NCI-H1930 (cell line): ENCODE measurements at places on chromosomes 3 and 15.

DNA sequence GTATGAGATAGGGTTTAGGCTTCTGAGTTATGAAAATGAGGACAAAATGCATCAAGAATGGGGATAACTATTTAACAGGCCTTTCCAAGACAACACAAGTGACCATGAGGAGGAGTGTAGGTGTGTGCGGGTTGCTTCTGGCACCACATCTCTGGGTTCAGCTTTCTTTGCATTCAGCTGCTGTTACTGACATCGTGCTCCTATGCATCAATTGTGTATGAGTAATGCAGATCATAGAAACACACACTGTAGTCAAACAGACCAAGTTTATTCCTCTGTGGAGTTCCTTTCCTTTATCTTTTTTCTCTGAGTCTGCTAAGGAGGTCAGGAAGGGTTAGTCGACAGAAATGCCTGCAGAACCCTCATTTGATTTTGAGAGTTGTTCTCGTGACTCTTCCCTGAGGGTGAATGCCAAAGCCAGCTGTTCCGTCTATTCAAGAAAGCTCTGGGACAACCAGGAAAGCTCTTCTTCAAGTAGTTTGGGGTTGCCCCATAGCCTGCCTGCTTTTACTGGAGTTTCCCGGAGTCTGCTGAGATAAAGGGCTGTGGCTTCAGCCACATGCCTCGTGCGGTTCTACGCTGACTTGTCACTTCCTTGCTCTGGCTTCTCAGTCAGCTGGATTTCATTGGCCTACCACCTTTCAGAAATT lies 136.7 kb upstream of the TLE3 start:
- DNase-seq, result no peak

GRCh38 chr3:138691351-138691750 lies 82.8 kb downstream of the FAIM start:
- no peak for DNase-seq

- no peak for DNase-seq
Observed at GRCh38 chr3:128760881-128761280, 34.9 kb downstream of the RAB7A start.

DNA sequence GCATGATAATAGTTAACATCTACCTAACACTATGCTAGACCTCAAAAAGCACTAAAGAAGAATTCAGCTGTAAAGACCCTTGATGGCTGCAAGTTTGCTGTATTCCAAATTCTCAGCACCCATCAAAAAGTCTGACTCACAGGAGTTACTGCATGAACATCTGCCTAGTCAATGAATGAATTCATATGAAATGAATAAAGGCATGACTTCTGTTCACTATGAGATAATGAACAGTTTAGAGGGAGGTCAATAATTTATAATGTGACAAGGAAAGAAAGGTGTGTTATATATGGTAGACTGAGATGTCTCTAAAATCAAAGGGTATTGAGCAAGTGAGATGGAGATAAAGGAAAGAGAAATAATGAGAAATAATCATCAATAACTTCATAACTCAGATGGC lies 508.2 kb upstream of the TGFBR2 start:
- no peak for DNase-seq

DNA sequence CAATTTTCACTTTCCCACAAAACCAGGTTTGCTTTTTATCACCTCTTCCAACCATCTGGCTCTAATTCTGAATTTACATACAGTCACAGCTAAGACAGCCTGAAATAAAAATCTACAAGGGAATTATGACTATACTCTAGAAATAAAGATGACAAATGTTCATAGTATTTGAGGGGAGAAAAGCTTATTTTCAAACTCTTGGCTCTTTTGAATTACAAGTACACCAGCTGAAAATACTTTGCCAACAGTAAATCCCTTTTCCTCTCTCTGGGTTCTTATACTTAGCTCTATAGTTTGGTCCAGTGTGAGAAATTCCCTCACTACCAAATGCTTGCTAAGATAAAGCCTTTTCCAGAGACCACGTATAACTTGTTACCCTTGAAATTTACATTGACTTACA lies 1037.9 kb downstream of the ROBO1 start:
- no peak for DNase-seq

GRCh38 chr3:112904786-112905185 lies 58.1 kb upstream of the CD200R1L start:
- no peak for DNase-seq

DNA sequence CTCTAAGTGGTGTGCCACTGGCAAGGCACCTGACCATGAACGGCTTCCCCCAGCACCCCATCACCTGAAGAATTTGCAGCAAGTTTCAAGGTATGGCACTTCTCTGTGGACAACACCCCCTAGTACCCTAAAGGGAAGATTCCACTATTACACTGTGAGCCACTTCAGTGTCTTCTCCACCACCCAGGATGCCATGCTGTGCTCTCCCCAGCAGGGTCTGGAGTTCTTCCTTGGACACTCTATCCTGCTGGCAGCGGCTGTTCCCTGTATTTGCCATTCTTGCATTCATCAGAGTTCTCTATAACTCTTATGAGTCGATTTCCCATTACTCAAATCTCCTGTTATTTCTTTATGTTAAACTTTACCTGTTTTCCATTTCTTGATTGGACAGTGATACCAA lies 33.9 kb upstream of the RNU6-1 start:
- DNase-seq, result no peak

DNA sequence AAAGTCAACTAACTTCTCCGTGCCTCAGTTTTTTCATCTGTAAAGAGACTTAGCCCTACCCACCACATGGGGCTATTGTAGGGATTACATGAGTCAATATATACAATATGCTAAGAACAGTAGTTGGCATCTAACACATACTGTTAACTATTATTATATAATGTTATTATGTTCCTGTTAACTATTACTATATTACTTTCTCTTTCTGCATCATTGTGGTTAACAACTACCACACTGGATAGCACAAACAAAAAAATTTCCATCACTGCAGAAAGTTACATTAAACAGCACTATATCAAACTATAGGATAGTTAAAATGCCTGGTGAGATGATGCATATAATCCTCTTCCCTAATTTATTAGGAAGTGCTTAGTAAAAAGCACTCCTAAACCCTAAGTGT lies 23.7 kb downstream of the STAG1 start:
- no peak for DNase-seq

- no peak for DNase-seq
Observed at GRCh38 chr3:172279974-172280373, 168.3 kb downstream of the GHSR start.

GRCh38 chr3:175179055-175179454 lies 319.9 kb downstream of the NAALADL2 start:
- DNase-seq, result no peak

- DNase-seq, result no peak
Observed at GRCh38 chr3:14377044-14377837, 25.2 kb upstream of the SLC6A6 start.

DNA sequence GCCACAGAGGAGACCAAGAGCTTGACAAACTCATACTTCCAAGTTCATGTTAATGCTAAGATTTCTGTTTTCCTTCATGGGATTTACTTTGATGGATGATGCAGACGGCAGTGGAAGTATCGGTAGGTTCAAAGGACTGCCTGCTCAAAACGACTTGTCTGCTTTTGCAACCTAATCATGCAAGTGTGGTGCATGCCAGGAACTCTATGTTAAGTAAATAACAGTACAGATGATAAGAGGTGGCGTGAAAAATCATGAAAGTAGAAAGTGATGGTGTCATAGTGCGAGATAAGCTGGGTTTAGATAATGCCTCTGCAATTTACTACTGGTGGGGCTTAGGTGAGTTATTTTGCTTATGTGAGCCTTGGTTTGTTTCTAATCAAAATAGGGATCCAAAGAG lies 14.7 kb upstream of the LMCD1 start:
- DNase-seq, result no peak

GRCh38 chr3:99866261-99866761 lies 48.6 kb downstream of the CMSS1 start:
- DNase-seq, result no peak

DNA sequence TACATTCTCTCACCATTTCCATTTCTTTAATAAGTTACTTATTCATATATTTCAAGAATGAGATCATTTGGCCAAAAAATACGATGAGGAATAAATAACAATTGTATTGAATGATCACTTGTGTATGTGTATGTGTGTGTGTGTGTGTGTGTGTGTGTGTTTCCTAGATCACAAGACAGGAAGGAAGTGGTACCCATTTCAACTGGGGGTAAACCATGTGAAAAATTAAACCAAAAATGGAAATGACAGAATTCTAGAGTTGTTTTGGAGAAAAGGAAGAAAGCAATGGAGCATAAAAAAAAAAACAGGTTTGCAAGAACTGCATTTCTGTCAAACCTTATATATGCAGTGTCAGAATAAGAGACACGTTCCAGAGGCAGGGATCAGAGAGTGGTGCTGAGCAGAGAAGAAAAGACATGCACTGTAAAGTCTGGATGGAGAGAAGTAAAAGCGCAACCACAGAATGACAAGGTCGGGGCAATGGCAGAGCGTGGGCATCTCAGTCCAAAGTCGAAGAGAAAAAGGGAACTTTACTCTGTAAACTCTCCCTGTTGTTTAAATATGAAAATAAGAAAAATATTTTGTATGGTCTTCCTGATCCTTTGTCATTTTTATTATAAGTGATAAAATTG lies 75.5 kb downstream of the PEX5L start:
- no peak for DNase-seq

DNA sequence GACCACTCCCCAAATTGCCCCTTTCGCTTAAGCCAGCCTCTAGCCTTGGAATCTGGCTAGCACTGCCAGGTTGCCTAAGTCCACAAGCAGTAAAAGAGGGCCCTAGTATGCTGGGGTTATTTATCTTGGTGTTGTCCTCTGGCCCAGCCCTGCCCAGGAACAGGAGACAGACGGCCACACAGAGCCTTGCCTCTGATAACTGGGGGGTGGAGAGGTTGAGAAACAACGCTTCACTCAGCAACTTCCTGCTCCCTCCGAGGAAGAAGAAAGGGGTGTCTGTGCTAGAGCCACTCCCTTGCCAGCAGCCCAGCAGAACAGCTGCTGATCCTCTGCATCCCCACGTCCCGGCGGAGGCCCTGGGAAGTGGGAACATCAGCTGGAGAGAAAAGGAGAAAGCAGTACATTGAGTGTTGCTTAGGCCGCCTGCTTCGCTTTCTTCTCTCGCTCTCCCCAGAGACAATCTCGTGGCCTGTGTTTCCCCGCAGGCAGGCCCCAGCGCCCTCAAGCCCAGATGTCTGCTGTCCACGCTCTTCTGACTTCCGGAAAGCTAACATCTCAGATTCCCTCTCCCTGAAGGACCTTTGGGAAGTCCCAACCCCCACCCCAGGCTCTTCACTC lies 22.6 kb upstream of the C3orf70 start:
- no peak for DNase-seq

GRCh38 chr15:77039217-77039533 lies 31.7 kb downstream of the TSPAN3 start:
- DNase-seq, result no peak

DNA sequence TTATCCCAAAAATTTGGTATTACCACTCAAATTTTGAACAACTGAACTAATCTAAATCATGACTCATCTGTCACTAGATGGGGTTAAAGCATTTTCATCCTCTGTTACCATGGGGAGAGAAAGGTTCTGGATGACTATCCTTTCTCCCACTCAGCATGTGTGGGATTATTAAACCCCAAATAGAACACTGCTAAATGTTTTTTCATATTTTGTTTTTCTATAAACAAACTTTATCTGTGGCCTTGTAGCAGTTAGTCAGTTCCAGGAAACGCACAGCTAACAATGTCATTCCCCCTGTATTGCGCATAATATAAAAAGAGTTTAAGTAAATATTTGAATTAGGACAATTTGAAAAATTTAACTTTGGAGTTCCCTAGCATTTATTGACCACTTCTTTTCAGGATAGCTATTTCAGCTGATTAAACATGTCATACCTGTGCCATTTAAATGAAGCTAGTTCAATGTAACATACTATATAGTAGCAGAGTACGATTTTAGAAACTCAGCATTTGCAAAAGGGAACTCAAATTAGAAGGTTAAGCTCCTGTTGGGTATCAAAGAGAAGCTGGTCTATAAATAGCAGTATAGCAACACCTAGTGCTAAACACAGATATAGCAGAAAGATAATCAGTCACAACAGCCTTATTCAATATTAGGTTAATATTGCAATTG lies 9.2 kb upstream of the TMEM212 start:
- no peak for DNase-seq

DNA sequence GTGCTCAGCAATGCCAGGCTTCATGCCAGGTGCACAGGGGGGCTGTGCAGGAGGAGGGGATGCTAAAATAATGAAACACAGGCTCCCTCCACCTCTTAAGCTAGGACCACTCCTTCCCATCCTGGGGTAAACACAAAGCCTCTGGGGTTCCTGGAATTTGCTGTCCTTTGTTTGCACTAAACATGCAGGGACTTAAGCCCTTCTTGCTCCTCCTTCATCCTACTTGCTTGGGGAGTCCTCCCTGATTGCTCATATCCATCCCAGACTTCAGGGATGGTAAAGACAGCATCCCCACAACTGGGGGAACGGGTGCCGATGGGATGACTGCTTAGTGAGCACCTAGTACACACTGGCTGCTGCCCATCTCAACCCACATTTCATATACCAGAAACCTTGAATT lies 5.1 kb downstream of the LINGO1 start:
- no peak for DNase-seq

DNA sequence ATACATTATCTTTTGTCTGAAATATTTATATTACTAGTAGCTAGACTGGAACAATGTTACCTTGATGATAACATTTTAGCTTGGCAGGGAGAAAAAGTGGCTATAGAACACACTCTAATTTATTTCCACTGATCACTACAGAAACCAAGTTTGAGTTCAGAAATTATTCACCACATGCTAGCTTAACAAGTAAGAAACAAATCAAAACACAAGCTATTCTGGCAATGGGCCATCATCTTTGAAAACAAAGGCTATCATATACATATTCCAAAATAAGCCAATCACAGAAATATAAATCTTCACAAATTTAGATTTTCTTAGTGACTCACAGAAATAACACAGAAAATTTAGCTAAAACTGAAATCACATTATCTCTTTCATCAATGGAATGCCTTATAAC lies 17.1 kb downstream of the AQR start:
- no peak for DNase-seq
